ENCODE measurements at places on chromosomes 1 and 21.

DNA sequence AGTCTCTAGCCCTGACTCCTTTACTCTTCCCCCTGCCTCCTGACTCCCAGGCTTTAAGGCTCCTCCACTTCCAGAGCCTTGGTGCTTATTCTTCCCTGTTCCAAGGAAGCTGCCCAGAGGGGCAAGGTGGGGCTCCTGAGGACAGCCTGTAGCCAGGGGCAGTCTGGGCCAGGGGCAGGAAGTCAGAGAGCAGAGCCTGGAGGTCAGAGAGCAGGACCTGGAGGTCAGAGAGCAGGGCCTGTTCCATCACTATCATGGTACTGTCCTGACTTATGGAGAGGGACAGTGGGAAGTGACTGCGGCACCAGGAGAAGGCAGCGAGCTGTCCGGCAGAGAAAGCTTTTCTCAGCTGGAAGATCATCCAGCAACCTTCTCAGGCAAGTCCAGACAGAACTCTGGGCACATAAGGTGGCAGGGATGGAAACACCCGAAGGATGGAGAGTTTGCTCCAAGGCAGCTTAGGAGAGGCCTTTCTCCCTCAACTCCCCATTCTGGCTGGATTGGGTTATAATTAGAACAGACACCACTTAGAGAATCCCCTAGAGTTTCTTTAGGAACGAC lies 25.0 kb downstream of the PLXNA2 start:
- no peak for DNase-seq

- no peak for DNase-seq
Measured at GRCh38 chr1:81876901-81877733, 76.4 kb downstream of the ADGRL2 start.

- no peak for DNase-seq
Measured at GRCh38 chr1:158354255-158354654, 561 bp downstream of the CD1E start.

DNA sequence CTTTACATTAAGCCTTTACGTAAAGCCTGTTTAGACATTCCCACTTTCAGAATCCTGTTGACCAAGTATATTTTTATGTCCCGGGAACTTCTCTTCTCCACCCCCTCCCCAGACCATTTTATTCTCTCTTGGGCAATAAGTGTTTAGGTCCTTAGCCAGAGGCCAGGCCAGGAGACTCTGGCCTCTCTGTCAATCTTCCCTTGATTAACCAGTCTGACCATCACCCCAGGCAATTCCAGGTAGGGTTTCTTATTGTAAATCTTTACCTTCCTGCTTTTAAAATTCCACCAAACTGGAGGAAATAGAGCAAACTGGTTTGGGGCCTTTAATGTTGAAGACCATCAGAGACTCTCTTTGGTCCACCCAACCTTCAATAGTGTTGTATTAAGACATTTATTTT lies 12.2 kb upstream of the IFI6 start:
- DNase-seq, result no peak

- no peak for DNase-seq
Measured at GRCh38 chr1:11412141-11412540, 66.8 kb upstream of the DISP3 start.

DNA sequence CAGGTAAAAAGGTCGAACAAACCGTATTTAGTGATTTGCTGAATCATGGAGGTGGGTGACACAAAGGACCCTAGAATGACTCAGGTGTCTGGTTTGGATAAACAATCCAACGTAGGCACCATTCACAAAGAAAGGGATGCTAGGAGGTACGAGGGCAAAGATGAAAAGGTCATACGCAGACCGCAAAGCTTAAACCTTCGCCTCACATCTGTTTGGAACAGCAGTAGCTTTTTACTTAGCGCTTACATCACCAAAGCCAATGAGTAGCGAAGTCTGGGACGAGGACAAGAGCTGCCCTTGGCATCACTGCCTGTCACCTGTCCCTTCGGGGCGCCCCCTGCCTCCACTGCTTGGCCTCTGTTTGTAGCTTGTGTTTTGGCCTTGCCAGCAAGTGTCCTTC lies 350.2 kb downstream of the SMYD3 start:
- no peak for DNase-seq

GRCh38 chr1:153805042-153805745 lies 30.0 kb downstream of the SLC27A3 start:
- peak; percentile 84 for DNase-seq

DNA sequence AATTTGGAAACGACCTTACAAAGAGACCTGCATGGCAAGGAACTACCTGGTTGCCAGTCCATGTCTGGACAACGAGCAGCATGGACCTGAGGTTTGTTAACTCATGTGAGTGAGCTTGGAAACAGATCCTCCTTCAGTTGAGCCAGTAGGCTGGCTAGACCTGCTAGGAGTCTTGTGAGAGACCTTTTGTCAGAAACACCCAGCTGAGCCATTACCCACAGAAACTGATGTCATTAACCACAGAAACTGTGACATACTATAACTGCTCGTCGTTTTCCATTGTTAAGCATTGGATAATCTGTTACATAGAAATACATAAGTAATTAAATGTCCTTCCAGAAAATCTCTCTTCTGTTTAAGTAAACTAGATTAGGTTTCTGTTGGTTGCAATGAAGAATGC lies 211.1 kb upstream of the C21orf91 start:
- DNase-seq, result no peak

- DNase-seq, result no peak
Measured at GRCh38 chr1:235052067-235053008, 76.3 kb downstream of the TOMM20 start.

DNA sequence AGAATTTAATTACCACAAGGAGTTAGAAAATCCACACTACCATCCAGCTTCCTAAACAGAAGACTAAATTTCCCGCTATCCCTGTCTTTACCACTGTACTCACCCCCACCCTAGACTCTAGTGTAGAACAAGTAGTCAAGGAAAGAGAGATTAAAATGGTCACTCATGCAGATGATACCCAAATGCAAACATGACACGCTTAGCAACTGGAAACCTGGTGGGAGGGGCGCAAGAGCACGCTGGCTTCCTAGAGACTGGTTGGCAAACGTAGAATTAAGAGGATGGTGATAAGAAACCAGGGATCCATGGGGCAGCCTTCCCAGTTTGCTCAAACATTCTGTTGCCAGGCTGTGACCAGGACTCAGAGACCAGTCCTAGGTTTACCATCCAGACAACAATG lies 9.9 kb upstream of the LDLRAD1 start:
- no peak for DNase-seq

- DNase-seq, result no peak
Measured at GRCh38 chr1:183831311-183831710, 26.4 kb downstream of the RGL1 start.

DNA sequence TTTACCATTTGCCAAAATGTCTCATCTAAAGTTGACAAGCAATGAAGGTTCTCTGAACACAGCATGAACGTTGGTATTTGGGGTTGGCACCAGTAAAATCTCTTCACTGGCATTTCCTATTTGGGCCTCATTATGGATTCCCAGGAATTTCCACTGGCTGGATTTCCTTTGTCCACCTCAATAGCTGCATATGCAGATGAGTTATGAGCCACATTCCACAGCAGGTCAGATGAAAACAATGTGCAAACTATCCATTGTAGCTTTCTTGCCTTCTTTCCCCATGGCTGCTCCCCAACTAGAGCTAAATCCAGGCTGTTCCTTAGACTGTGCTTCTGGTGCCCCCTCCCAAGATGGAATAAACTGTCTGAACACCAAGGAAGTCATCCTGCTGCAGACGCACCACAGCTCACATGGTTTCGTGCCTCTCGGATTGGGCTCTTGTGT lies 168.1 kb upstream of the FGGY start:
- DNase-seq, result no peak

DNA sequence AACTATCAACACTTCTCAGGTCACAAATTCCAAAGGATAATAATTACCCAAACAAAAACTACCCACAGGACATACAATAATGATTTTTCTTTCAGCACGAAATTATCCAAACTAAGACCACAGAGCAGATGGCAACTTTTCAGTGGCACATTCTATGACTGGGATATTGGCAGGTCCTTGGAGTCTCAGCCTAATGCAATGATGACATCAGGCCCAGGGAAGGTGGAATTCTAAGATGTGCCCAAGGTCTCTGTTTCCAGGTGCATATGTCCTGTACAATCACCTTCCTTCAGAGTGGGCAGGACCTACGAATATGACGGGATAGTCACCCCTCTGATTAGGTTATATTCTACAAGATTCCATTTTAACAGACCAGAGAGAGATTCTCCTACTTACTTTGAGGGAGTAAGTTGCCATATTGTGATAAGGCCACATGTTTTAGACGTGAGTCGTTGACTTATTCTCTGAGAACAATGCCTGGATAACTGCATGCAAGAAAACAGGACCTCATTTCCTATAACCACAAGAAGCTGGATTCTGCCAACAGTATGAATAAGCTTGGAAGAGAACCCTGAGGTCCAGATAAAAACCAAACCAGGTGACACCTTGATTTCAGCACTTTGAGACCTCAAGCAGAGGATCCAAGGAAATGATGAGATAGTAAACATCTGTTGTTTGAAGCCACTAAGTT lies 69.9 kb downstream of the ZC3H11B start:
- no peak for DNase-seq

DNA sequence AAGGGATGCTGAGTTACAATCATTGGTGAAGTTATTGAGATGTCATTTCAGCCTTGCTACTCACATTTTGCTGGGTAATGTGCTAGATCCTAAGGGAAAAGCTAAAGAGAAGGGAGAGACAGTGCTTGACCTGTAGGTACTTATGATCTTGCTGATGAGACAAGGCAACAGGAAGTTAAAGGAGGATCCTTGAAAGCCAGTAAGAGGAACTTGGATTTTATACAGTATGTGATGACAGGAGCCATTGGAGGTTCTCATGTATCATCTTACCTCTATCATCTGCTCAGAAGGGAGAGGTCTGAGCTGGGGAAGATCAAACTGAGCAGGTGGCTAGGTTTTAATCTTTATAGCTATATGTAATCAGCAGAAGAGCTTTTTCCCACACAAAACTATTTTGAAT lies 6.3 kb downstream of the APOBEC4 start:
- DNase-seq, result no peak

DNA sequence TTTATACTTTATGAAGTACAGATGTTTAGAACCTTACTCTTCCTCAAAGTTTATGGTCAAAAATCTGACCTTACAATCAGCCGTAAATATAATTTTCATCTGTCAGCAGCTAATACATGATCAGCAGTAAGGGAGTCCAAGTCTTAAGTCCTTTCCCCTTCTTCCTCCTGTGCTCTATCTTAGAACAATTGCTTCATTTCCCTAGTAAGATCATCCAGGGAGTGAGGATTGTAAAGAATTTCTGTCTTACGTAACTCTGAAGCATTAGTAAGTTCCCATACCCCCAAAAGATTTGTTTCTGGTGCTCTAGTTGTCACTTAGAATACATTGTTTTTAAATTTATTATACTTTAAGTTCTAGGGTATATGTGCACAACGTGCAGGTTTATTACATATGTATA lies 2.1 kb downstream of the SETDB1 start:
- no peak for DNase-seq

DNA sequence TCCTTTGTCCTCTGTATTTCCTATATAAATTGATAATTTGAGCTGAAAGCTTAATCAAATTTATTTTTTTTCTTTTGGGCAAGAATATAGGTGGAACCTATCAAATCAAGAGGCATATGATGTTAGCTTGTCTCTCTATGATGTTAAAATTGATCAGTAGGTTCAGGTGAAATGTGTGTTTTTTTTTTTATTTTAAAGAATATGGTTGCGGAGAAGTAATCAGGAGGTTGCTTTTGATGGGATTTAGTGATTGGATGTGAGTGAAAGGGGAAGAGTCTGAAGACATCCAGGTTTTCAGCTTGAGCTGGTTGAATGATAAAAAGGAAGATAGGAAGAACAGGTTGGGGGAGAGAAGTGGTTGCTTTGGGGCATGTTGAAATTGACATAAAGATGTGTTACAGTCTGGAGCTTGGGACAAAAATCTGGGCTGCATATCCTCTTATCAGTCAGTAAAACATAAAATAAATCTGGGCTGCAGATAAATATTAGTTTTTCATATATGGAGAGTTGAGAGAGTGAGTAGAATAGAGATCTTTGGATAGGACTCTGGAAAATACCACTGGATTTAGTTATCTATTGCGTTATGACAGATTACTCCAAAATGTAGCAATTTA lies 5.1 kb downstream of the OSBPL9 start:
- DNase-seq, result no peak

DNA sequence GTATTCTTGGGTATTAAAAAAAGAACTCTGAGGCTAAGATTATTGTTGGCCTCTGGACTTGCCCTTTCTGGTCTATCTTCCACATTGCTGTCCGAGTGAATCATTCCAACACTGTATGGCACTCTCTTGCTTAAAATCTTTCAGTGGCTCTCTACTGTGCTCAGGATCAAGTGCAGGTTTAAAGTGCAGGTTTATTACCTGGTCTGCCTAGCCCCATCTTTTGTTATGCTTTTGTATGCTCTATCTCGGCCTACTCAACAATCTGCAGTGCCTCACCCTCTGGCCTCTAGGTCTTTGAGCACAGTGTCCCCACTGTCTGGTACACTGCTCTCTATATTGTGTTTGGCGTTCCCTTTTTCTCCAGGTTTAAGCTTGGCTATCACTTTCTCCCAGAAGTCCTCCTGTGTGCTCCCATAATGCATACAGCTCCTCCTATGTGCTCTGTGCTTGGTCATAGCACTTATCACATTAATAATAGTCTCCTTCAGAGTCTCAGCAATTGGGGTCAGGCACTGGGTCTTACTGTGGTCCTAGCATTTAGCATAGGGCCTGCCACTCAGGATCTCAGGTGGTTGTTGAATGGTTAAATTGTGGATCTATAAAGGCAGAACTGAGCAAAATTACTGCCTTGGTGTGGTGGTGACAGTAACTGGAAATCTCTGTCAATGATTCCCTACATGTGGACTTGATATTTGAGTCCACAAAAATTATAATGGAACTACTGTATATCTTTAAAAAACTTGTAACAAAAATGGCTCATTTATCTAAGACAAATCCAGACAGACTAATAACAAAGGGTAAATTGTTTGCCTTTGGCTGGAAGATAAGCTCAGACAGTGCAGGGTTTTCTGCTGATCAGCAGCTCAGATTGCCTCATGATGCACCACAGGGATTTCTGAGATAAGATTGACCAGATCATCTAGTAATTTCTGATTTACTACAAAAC lies 10.6 kb upstream of the LDLRAD1 start:
- DNase-seq, result no peak

DNA sequence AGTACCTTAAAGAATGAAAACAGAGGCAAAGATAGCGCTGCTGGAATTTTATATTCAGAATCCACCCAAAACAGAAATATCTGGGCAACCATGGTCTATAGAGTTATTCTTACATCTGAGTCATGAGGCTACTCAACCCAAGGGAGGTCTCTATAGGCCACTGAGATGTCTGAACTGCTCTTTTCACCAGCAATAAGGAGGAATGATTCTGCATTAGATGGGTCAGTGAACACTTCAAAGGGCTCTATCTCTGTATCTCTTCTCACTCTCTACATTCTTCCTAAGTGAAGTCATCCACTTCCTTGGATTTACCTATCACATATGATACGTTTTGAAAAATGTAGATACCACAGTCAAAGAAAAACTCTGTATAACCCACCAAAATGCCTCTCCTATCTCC lies 90.2 kb upstream of the NGF start:
- DNase-seq, result no peak

GRCh38 chr1:20712215-20712577 lies 5.6 kb downstream of the KIF17 start:
- no peak for DNase-seq

All from activated CD8-positive, alpha-beta T cell treated with anti-CD3 and anti-CD28 coated beads, Interleukin-2, amount 10 ng/mL, durations not matched to agents 7 days and 5 days (primary cell).